C1 segment of cervical spinal cord (tissue), 14 donors: ENCODE measurements at places on chromosomes 3 and 15.

DNA sequence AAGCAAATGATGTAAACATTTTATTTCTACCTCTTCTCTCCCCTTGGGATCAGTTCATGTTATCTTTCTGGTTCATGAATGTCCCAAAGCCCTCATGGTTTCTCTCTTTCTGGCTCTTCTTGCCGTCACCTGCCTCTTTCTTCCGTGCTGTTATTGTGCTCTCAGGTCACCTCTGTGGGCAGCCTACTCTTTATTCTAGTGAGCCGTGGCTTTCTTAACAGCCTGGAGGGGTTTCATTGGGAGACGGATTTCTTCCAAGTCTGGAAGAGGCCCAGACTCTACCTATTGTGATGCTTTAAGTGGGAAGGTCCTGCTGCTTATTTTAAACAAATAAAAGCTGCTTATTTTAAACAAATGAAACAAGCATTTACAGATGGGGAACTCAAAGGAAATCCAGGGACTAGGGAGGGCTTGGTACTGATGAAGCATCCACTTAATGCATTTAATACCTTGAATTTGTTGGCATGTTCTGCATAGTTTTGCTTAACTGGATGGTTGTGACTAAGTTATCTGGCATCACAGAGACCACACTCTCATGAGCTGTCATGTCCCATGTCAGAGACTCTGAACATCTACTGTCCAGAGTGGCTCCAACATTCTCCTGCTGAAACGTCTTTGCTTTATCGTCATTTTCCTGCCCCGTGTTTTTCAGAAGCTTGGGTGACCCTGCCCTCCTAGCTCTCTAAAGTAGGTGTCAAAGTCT is 443.3 kb downstream of the GABRG3 start:
- DNase-seq = no peak

DNA sequence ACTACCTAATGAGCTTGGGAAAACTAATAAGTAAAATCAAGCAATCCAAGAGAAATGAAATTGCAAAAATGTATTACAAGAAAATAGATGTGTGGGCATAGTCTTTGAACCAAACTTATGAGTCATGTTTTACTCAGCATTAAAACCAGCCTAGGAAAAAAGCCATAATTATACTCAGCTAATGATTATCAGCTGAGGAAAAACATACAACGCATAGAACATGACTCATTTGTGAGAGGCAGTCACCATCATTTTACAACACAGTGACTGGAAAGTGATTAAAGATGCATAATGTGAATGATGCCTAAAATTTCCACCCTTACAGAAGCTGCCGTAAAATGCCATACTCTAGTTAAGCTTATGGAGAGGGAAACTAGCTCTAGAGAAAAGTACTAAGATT is 238.0 kb upstream of the EOMES start:
- DNase-seq = no peak

- DNase-seq = no peak
Measured at GRCh38 chr15:58427987-58428386, 3.8 kb upstream of the LIPC start.

GRCh38 chr15:76336254-76337058 is at the start of gene ISL2:
TSS of gene ISL2 (plus strand) at chr15:76336773. CDS start at chr15:76336884, 111 bp downstream.
- DNase-seq = peak; percentile 31

DNA sequence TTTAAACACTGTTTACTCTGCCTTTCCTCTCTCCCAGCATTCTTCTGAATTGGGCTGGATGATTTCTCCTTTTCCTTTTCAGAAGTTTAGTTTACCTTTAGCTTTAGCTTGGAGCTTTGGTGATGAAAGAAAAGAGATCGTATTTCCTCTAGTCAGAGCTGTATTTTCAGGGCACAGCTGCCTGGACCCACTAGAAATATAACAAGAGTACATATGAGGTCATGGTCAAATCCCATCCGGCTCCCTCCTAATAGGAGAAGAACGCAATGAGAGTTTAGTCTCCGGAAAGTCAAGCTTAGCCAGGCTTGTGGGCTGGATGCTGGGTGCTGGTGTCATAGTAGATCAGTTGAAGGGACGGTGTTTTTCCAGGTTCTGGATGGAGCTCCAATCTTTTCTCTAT is 177.1 kb upstream of the PFN2 start:
- no peak for DNase-seq

GRCh38 chr3:10933805-10934481 is 58.6 kb upstream of the SLC6A1 start:
- DNase-seq = no peak

DNA sequence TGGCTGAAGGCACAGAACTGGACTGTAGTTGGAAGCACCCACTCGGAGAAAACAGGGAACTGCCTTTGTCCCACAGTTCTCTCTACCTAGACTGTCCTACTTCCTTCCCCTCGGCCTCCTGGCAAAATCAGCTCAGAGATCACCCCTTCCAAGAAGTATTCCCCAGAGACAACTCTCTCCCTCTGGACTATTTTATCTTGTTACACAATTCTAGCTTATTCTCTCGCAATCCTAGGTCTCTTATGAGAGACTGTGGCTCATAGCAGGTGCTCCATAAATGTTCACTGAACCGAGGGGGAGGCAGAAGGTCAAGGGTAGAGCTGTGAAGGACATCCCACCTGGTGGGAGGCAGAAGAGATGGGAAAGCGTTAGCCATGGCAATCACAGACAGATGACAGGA is 10.6 kb downstream of the HEG1 start:
- no peak for DNase-seq

GRCh38 chr3:10709110-10709781 is 106.8 kb upstream of the SLC6A11 start:
- no peak for DNase-seq

DNA sequence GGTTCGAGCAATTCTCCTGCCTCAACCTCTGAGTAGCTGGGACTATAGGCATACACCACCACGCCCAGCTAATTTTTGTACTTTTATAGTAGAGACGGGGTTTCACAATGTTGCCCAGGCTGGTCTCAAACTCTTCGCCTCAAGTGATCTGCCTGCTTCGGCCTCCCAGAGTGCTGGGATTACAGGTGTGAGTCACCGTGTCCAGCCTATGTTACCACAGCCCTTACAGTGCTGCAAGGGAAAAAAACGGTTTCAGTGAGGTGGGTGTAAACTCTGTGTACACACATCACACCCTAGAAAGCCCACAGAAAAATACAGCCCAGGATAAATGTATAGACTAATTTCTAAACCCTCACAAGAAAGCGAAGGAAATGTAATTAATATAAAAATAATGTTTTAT is 103.5 kb upstream of the AKAP13 start:
- no peak for DNase-seq

GRCh38 chr3:135760581-135760980 is 204.9 kb upstream of the PPP2R3A start:
- no peak for DNase-seq

DNA sequence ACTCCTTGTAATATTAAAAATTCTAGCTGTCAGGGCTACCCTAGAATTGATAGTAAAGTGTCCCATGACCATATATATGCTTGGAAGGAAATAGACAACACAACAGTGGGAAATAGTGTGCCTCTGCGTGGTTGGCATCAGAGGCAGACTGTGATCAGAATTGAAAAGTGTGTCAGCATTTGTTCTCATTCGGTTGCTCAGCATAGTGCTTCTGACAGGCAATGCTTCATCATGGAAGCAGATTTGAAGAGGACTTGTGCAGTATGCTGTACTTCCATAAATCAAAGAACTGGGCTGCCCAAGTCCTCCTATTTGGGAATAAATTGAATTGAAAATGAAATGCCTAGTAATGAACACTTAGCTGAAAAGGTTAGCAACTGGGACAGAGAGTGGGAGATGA is 435.7 kb downstream of the DIPK2A start:
- no peak for DNase-seq

DNA sequence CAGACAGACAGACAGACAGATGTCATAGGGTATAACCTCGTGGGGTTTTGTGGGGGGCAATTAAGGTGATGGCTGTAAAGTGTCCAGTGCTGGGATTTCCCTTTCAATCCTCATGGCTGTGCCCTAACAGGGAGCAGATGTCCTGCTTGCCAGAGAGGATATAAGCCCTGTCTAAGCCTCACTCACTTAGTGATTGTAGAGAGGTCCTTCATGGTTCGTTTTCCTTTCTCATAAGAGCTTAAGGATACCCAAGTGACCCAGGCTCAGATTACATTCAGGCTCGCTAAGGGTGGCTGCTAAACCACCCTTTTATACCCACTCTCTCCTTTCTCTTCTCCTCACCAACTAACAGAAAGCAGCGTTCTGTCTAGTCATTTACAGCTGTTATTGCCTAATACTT is 19.2 kb downstream of the LYSMD2 start:
- DNase-seq = no peak

- DNase-seq = no peak
Measured at GRCh38 chr3:105497386-105497785, 130.7 kb downstream of the ALCAM start.

GRCh38 chr3:127701280-127701911 is 28.6 kb downstream of the ABTB1 start:
- DNase-seq = no peak

GRCh38 chr3:140850210-140850955 is 91.3 kb upstream of the SLC25A36 start:
- no peak for DNase-seq

GRCh38 chr15:38707802-38708671 is 143.4 kb upstream of the RASGRP1 start:
- DNase-seq = no peak

GRCh38 chr15:70437882-70438451 is 325.4 kb downstream of the UACA start:
- DNase-seq = no peak

DNA sequence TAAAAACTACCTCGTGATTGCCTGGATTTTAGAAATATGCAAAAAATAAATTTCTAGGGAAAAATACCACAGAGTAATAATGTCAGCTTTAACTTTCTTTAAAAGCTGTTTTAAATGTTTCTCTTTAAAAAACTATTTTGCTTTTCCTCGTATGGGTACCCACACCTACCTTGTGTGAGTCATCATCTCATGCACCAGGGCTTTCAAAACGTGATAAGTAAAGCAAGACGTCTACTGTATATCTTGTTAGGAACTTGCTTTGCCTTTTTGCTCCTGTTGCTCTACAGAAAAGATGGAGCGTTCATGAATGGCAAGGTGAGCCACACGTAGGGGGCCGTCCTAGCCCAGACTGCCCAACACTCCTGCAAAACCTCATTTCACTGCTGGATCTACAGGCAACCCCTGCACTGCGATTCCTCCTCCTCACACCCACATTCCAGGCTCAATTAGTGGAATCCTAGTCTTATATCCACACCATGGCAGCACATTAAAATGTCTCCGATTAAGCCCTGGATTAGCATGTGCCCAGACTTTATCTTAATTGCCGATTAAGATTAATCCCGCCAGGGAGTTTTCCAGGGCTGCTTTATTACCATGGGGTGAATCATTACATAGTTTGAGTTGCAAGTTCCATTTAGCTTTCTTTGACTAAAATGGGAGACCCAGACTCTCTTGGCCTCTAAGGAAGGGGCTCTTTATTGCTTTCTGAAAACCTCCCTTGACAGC is 293.6 kb upstream of the ICE2 start:
- DNase-seq = no peak

- no peak for DNase-seq
Measured at GRCh38 chr15:50907601-50908208, 778 bp upstream of the AP4E1 start.

DNA sequence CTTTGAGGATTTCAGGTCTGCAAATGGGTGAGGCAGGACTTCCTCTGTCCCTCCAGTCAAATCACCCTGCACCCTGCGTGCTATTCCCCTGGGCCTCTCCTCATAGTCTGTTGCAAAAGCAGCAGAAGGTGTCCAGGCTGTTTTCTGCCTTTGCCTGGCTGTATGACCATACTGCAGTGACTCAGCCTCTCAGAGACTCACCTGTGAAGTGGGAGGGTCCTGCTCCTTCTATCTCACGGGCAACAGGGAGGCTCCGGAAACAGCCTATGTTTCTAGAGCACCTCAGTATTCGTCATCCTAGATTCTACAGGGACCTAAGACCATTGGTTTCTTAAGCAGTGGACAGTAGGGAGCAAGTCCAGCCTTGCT is 216.4 kb downstream of the TLE3 start:
- no peak for DNase-seq

GRCh38 chr3:183807881-183808280 is 17.5 kb downstream of the MAP6D1 start:
- DNase-seq = no peak

DNA sequence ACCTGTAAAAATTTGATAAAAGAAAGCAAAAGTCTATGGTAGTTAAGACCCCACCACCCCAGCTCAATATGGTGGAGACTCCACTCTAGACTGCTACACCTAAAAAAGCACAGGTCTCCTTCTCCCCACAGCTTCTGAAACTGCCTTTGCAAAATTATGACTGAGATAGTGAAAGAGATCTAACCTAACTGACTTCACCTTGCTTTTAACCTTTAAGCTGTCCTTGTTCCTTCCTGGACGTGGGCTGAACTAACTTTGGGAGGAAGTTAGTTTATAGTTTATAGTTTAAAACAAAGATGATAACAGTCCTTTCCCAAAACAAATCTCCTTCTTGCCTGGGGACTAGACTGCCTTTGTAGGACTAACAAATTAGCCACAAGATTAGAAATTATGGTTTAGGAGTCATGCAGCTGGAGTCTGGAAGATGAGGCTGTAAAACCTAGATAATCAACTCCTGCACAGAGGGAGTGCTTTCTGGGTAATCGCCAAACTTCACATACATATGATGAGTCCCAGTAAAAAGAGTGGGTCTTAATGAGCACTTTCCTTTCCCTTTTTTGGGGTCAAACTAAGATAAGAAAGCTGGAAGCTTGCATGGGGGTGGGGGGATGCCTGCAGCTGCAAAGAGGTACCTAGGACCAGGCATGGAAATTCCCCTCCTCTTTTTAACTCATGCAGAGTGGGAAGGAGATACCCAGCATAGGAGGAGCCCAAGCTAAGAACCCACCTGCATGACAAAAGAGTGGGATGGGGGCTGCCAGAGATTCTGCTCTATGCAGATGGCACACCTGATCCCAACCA is 17.5 kb downstream of the CCR8 start:
- no peak for DNase-seq

GRCh38 chr3:129398803-129399144 is 29.7 kb downstream of the EFCAB12 start:
- no peak for DNase-seq

- DNase-seq = peak; percentile 94
Measured at GRCh38 chr3:168095611-168096209, at the start of gene GOLIM4. TSS of gene GOLIM4 (minus strand) at chr3:168095924. CDS start at chr3:168095285, 639 bp downstream.

GRCh38 chr3:41307065-41307464 is 107.8 kb downstream of the CTNNB1 start:
- no peak for DNase-seq

DNA sequence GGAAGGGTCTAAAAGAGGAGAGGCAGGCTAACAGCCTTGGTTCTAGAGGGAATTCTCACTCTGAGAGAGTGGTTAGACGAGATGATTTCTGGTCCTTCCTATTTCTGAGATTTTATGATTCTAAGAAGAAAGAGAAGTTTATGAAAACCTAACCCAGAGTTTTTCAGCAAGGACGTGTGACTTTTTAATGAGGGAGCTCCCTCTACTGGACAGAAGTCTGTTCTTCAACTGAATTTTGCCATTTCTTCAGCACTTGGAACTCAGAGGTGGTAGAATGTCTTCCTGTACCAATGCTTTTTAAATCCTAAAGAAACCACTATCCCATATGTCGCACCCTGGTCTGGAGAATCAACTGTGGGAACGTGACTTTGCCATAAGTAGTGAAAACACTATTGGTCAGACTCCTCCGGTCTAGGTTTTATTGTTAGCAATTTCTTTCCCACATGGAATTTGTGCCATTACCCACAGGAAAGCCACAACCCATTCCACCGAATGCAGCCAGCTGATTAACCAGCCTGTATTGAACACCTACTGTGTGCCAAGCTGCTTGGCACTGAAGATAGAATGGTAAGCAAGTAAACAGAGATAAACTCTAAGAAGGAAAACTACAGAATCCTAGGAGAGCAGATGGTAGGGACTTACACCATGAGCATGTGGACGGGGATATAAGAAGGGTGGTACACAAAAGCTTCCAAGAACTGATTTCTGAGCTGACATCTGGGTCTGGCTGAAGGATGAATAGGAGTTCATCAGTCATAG is 199.5 kb upstream of the LMCD1 start:
- no peak for DNase-seq
